Endothelial cell (in vitro differentiated cells): ENCODE measurements at places on chromosomes 4 and X. TPM values are rescaled to one million over a fixed set of nuclear protein-coding genes. Genes with fewer than 3 reads are reported as not detected.
A peak's percentile ranks its signal among the peaks of the same experiment; 100 is the strongest.

DNA sequence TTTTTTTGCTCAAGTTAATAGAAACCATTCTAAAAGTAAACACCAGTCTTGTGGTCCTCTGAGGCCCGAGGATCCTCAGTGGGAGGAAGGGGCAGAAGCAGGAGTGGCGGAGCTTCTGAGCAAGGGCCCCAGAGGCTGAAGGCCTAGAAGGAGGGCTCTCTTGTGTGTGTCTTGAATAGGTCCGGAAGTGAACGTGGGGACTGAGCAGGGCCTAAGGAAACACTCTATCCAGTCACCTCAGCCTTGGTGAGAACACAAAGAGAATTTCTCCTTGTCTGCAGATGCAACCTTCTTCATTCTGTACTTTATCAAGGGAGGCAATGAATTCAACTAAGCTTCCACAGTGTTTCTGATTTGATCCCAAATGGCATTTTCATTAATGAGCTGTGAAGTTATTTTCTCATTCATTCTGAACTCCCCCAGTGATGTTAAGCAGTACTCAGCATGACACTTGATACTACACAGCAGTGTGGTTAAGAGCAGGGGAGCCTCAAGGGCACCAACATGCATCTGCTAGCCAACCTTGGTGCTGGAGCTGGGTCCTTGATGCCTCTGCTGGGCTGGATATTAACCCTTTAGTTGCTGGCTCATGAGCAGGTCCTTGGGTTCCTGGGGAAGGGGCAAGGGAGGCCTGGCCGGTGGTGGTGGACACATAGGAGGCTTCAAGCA is 64.7 kb downstream of the RBM47 start:
- H3K27me3 ChIP-seq: peaks cover under 1% of the 10 kb centered on the region
- peaks cover 3% of the 10 kb centered on the region for H3K4me1 ChIP-seq
- no peak for DNase-seq
- H3K4me3 ChIP-seq: no peak overlapping the region
- H3K27ac ChIP-seq: no peak overlapping the region
- H3K36me3 ChIP-seq: no peaks in the 10 kb centered on the region

DNA sequence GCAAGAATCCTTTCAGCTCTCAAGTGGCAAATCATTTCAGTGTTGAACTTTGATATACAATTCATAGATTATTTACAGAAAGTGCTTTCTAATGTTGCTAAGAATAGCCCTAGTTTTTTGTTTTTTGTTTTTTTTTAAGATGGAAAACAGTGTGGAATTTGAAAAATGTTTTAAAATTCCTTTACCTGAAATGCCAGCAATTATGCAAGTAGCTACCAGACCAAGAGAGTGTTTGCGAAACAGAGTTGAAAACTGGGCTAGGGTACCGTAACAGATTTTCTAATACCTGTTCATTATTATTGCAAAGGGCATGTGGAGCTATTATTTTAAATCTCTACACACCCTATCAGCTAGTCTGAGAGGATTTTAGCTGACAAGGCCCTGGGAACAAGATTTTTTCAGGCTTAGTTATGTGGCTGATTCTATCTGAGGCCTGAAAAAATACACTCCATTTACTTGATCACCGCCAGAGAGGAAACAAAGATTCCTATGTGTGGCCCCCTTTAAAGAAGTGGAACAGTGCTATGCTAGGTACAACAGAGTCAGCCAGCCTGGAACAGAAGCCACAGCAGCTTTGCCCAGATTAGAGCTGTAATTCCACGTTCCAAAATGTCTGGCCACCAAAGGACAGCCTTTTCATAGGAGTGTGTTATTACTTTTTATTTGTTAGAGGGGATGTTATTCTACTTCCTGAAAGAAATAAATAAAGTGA is 46.9 kb upstream of the SLC39A8 start:
- H3K4me3 ChIP-seq: no peak overlapping the region
- H3K27ac ChIP-seq: no peak overlapping the region
- no peak for DNase-seq
- H3K36me3 ChIP-seq: peaks cover 5% of the 10 kb centered on the region
- H3K4me1 ChIP-seq: peaks cover 4% of the 10 kb centered on the region

- DNase-seq: no peak
- H3K4me3 ChIP-seq: no peak overlapping the region
- H3K27me3 ChIP-seq: no peaks in the 10 kb centered on the region
- no peaks in the 10 kb centered on the region for H3K4me1 ChIP-seq
- H3K36me3 ChIP-seq: no peaks in the 10 kb centered on the region
Measured at GRCh38 chr4:154160519-154161301, 330.9 kb downstream of the DCHS2 start.

CXCL1 gene
- 1.7 TPM for total RNA-seq

ENPEP gene
- total RNA-seq: 3.5 TPM

- DNase-seq: no peak
- H3K4me1 ChIP-seq: peaks cover 10% of the 10 kb centered on the region
- H3K27me3 ChIP-seq: peaks cover 1% of the 10 kb centered on the region
- no peaks in the 10 kb centered on the region for H3K36me3 ChIP-seq
Measured at GRCh38 chr4:26141911-26142638, 178.7 kb upstream of the RBPJ start.

- no peak for DNase-seq
- peaks cover 9% of the 10 kb centered on the region for H3K4me1 ChIP-seq
- H3K27me3 ChIP-seq: peaks cover 2% of the 10 kb centered on the region
- no peaks in the 10 kb centered on the region for H3K36me3 ChIP-seq
Measured at GRCh38 chr4:133402616-133403015, 253.5 kb downstream of the PCDH10 start.

- peaks cover 7% of the 10 kb centered on the region for H3K27me3 ChIP-seq
- H3K4me3 ChIP-seq: peak overlapping the region; percentile 99
- H3K27ac ChIP-seq: peak overlapping the region; percentile 100
- H3K4me1 ChIP-seq: peaks cover 8% of the 10 kb centered on the region
- H3K36me3 ChIP-seq: peaks cover under 1% of the 10 kb centered on the region
Measured at GRCh38 chrX:48958635-48959094, 1.3 kb upstream of the OTUD5 start.

- H3K27ac ChIP-seq: no peak overlapping the region
- H3K36me3 ChIP-seq: no peaks in the 10 kb centered on the region
- no peak overlapping the region for H3K4me3 ChIP-seq
- no peaks in the 10 kb centered on the region for H3K27me3 ChIP-seq
- H3K4me1 ChIP-seq: peaks cover 6% of the 10 kb centered on the region
Measured at GRCh38 chrX:123983240-123983639, 21.7 kb downstream of the STAG2 start.

DNA sequence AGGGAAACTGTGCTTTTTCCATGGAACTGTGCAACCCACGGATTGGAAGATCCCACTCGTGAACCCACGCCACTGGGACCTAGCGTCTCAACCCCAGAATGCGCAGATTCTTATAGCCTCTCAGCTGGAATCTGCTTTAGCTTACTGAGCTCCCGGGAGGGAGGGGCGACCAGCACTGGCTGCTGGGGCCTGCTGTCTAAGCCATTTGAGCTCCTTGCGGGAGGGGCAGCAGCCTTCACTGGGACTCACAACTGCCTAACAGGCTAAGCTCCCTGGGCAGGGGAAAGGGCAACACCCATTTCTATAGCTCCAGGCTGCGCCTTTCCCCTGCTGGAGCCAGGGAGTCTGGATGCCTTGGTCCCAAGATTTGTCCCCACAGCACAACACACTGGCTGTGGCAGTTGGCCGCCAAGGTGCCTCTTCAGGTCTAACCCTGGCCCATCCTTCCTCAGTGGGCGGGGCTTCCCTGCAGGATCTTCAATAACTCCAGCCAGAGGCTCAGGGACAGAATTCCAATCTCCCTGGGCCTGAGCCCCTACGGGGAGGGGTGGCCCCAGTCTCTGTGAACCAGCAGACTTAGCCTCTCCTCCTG is 451.7 kb upstream of the PITX2 start:
- no peak overlapping the region for H3K4me3 ChIP-seq
- no peak for DNase-seq
- peaks cover 4% of the 10 kb centered on the region for H3K36me3 ChIP-seq
- no peaks in the 10 kb centered on the region for H3K27me3 ChIP-seq
- H3K4me1 ChIP-seq: no peaks in the 10 kb centered on the region

GRCh38 chr4:141410839-141411238 is 190.1 kb downstream of the ZNF330 start:
- H3K4me3 ChIP-seq: no peak overlapping the region
- no peaks in the 10 kb centered on the region for H3K4me1 ChIP-seq
- H3K27me3 ChIP-seq: no peaks in the 10 kb centered on the region
- DNase-seq: no peak
- no peaks in the 10 kb centered on the region for H3K36me3 ChIP-seq
- no peak overlapping the region for H3K27ac ChIP-seq

DNA sequence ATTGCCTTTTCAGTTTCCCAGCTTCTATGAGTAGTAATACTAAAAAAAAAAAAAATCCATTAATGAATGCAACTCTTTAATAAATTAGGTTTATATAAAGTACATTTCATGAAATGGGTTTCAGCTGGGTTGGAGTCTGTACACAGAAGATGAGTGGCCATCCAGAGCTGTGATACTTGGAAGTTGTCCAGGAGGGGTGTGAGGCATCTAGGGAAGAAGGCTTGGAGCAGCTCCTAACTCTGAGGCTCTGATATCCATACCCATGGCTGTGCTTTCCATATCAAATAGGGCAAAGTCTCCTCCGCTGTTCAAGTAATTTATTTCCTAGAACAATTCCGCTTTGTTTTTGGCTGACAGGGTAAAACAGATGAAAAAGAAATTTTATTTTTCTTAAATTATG is 423.3 kb upstream of the TENM3 start:
- no peak overlapping the region for H3K4me3 ChIP-seq
- peaks cover 2% of the 10 kb centered on the region for H3K27me3 ChIP-seq
- no peak for DNase-seq
- H3K27ac ChIP-seq: no peak overlapping the region

WDR13 gene
- 73.8 TPM for total RNA-seq

XAGE1A gene
- total RNA-seq: not detected

DNA sequence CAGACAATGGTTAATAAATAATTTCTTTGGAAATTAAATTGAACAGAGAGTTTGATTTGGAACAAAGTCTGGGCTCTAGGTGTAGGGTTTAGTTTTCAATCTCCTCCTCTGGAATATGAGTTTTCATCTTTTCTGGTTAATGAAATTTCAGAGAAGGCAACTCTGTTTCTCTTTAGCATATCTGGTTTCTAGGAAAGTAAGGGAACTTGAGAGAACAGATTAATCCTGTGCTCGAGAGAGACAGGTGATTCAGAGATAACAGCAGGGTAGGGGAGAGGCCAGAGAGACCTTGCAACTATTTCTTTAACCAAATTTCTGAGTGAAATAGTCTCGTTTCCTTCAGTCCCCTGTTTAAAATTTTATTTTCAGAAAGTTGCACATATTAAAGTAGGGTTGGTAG is 275.4 kb downstream of the GALNTL6 start:
- H3K27ac ChIP-seq: no peak overlapping the region
- no peaks in the 10 kb centered on the region for H3K36me3 ChIP-seq
- H3K4me1 ChIP-seq: no peaks in the 10 kb centered on the region
- no peaks in the 10 kb centered on the region for H3K27me3 ChIP-seq

GRCh38 chr4:151361966-151362365 is 36.6 kb upstream of the SH3D19 start:
- no peak overlapping the region for H3K4me3 ChIP-seq
- H3K27ac ChIP-seq: no peak overlapping the region
- DNase-seq: no peak
- no peaks in the 10 kb centered on the region for H3K36me3 ChIP-seq

FRMD7 gene
- total RNA-seq: not detected

DNA sequence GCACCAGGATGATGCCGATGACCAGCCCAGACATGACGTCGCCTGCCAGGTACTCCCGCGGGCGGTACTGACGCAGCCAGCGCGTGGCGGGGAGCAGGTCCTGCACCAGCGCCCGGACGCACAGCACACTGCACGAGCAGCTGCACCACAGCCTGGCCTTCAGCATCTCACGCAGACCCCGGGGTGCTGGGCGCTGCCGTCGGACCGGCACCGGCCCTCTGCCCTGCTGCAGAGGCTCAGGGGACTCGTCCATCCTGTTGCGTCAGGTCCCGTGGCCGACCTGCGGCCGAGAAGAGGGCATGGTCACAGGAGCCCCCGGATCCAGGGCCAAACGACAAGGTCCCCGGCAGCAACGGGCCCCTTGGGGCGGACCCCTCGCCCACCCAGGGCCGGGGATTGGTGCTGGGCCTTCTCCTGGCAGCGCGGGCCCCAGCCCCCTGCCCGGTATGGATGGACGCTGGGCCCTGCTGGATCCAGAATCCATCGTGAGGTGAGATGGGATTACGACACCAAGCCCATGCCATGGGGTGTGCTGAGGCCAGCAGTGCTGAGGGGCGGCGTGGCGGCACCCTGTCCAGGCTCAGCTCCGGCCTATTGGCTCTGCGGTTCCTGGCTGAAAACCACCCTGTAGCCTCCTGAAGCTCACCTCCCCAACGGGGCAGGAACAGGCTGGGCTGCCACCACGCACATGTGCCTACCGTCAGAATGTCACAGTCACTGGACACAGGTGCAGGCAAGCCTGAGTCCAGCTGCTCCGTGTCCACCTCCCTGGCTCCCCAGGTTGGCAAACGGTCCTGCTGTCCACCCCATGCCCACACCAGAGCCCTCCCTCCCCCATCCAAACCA is 1.5 kb downstream of the SLC26A1 start:
- no peaks in the 10 kb centered on the region for H3K36me3 ChIP-seq
- no peak overlapping the region for H3K4me3 ChIP-seq
- H3K27me3 ChIP-seq: peaks cover 6% of the 10 kb centered on the region
- H3K27ac ChIP-seq: no peak overlapping the region
- no peaks in the 10 kb centered on the region for H3K4me1 ChIP-seq
